Renal pelvis (tissue), 12 donors: ENCODE measurements at places on chromosomes 6 and 20. TPM values are rescaled to one million over a fixed set of nuclear protein-coding genes. Genes with fewer than 3 reads are reported as not detected.

PGC gene
- not detected for polyA plus RNA-seq

- no peak for DNase-seq
Measured at GRCh38 chr6:105874835-105875626, 211.1 kb upstream of the PRDM1 start.

DNA sequence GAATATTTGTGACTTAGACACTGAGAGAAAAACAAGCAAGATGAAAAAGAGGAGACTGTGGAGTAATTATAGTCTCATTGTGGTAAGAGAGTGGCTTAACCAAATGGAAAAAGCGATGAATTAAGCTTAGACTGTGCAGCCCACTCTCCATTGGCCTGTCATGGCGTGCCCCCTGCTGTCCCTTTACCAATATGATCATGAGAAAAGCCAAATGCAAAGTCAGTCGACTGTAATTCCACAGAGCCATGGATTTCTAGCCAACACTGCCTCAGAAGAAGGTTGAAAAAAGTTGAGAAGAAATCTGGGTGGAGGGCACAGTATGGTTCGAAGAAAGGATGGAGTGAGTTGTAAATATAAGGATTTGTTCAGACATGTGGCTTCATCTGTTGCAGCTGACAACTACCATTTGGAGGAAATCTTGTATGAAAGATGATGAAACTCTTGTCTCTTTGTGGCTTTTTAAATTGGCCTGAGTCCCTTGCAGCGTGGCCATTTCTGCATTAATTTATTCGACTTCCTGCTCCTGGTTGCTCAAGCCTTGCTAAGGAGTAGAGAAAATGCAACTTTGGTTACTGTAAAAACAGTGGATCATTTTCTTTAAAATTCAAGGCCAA is 251.4 kb downstream of the DOK5 start:
- DNase-seq: no peak

PDYN gene
- 0.41 TPM for polyA plus RNA-seq

GRCh38 chr20:3934624-3935023 is 45.4 kb downstream of the PANK2 start:
- DNase-seq: no peak

CENPQ gene
- polyA plus RNA-seq: 10.1 TPM

GSTA2 gene
- 0.27 TPM for polyA plus RNA-seq

SRMS gene
- polyA plus RNA-seq: 0.26 TPM

- no peak for DNase-seq
Measured at GRCh38 chr6:105981002-105981887, 104.9 kb upstream of the PRDM1 start.

- no peak for DNase-seq
Measured at GRCh38 chr20:24756292-24757025, 192.6 kb upstream of the CST7 start.

DNA sequence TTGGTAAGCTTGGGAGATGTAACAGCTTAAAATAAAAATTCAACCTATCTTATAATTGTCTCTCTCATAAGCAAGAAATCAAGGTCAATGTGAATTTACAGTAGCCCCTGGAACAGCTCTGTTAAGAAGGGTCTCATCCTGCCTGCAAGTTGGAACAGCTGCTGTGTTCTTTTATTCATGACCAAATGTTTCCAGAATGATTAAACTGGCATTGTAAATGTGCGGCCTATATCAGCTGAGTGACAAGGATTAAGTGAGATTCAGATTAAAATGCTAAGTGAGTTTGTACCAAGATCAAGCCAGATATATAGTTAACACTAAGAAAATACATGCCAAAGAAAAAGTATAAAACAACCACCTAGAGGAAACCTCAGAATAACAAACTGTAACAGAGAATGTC is 45.3 kb upstream of the NRSN1 start:
- no peak for DNase-seq

DNA sequence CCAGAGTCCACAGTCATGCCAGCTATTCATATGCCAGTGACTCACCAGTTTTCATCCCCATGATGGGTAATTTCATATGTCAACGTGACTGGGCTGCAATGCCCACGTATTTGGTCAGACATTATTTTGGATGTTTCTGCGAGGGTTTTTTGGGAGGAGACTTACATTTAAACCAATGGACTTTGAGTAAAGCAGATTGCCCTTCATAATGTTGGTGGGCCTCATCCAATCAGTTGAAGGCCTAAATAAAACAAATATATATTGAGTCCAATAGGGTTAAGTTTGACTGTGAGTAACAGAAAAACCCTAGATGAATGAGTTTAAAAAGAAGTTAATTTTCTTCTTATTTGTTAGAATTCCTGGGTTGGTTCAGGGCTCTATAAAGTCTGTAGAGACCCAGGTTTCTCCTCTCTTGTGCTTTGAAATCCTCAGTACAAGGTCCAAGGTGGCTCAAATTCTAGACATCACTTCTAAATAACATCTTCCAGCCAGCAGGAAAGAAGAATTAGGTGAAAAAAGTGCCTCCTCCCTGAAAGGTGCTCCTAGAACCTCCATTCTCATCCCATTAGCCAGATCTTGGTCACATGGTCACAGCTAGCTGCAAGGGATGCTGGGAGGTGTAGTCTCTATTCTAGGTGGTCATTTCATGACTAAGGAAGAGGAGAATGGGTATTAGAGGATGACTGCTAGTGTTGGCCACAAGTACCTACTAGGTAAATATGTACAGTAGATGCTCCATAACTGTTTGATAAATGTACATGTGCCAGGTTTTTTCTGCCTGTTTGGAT is 16.7 kb upstream of the NEDD9 start:
- DNase-seq: no peak

TMEM217 gene
- polyA plus RNA-seq: 1.6 TPM

PTK6 gene
- 1.7 TPM for polyA plus RNA-seq

B3GAT2 gene
- polyA plus RNA-seq: 1.3 TPM

TUBB1 gene
- polyA plus RNA-seq: 2.5 TPM

TNNC2 gene
- 0.66 TPM for polyA plus RNA-seq

GRCh38 chr6:117976030-117976651 is 69.1 kb downstream of the SLC35F1 start:
- DNase-seq: peak; percentile 58

DNA sequence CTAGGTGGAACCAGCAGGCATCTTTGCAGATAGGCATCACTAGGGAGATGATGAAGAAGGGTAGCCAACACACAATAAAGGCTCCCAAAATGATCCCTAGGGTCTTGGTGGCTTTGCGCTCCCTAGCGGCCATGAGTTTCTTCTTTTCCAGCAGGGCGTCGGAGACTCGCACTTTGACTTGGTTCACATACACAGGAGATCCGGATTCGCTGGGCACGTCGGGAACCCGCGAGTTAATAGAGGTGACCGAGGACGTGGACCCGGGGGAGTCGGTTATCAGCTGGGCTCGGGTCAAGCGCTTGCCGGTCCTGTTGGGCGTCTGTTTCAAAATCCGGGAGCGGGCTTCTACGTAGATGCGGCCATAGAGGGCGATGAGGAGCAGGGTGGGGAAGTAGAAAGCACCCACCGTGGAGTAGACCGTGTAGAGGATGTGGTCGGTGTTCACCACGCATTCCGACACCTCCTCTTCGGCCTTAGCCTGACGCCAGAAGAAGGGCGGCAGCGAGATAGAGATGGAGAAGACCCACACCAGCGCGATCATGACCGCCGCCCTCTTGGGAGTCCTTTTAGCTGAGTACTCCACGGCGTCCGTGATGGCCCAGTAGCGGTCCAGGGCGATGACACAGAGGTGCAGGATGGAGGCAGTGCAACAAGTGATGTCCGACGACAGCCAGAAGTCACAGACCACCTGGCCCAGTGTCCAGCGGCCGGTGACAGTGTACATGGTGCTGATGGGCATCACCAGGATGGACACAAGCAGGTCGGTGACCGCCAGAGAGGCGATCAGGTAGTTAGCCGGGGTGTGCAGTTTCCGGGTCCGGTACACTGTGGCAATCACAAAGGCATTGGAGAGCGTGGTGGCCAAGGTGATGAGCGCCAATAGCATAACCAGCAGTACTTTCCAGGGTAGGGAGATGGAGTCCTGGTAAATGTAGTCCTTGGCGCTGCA is 658 bp downstream of the HTR1B start:
- DNase-seq: no peak

PACRG gene
- 16.1 TPM for polyA plus RNA-seq

LAMA4 gene
- 90.1 TPM for polyA plus RNA-seq

DNA sequence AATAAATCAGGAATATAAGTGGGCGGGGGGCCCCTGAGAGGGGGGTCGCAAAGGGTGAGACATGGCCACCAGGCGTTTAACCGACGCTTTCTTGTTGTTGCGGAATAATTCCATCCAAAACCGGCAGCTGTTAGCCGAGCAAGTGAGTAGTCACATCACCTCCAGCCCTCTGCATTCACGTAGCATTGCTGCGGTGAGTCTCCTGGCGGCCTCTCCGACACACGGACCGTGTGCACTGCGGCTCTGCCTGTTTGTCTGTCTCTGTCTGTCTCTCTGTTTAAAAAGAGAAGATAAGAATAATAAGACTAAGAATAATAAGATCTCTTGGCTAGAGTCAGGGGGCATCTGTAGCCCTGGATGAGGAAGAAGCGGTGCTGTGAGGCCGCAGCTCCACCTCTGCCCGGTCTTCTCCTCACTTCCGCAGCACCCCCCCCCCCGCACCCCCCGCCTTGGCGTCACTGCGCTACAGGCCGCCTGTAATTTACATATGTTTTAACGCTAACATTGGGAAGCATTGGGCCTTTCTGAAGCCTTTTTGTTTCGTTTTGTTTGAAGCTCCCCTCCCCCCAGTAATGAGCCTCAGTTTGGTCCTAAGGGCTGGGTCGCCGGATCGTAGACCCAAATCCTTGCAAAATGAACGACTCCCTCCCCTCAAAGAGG is 993 bp downstream of the STX16 start:
- DNase-seq: peak; percentile 76

DNA sequence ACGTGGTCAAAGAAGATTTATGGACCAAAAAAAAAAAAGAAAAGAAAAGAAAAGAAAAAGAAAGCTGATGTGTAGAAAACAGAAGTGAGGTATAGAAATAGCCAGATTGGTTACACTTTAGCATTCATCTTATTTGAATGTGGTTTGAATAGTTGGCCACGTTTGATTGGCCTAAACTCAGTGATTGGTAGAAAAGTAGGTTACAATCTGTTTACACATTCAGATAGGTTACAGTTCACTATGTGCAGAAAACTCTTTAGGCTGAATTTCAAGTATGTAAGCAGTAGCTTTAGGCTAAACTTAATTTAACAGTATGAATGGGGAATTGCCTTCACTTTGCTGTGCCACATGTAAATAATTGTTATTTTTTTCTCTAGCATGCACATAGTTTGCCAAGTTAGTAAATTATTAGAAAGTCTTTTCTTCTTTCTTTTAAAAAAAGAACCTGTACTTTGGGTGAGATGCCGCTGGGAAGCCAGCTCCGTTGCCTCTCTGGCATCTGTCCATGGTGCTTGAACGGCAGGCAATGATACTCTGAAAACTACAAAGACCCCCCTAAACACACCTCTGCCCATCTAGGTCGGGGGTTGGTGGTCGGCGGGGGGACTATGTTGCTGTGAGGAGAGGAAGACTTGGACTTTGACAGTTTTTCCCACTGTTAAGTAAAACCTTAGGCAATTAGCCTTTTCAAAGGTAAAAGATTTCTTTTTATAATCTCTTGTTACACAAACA is 173.0 kb downstream of the AIG1 start:
- DNase-seq: peak; percentile 10

DNA sequence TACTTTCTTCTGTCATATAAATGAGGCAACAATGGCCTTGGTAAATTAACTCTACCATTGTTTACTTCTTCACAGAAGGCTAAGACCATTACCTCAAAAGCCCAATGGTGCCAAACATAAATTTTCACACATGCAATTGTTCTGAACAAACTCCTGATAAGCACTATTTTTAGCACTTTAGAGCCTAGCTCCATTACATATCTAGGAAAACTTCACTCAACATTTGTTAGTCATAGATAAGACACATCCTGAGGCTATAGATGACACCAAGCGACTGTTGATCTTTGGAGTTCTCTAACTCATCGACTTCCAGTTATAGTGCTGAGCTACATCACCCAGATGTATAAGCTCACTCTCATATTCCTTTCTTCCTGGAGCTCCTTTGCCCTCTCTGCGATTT is 245.9 kb downstream of the EYS start:
- no peak for DNase-seq

GRCh38 chr6:45365036-45365435 is 12.7 kb downstream of the SUPT3H start:
- DNase-seq: no peak

DNA sequence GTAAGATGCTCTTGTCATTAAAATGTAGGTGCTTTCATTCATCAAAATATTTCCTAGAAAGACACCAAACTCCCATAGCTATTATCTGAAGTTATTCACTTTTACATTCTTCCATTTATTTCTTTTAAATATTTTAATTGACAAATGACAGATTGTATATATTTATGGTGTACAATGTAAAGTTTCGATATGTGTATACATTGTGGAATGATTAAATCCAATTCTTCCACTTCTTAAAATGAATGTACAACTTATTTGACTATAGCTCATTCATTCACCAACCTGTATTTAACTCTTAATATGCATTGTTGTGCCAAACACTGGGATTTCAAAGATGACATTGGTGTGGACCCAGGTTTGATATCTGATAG is 41.0 kb downstream of the CCN2 start:
- no peak for DNase-seq

- no peak for DNase-seq
Measured at GRCh38 chr6:3423439-3424184, 33.2 kb downstream of the SLC22A23 start.

- no peak for DNase-seq
Measured at GRCh38 chr6:100704961-100705360, 176.2 kb downstream of the ASCC3 start.

DNA sequence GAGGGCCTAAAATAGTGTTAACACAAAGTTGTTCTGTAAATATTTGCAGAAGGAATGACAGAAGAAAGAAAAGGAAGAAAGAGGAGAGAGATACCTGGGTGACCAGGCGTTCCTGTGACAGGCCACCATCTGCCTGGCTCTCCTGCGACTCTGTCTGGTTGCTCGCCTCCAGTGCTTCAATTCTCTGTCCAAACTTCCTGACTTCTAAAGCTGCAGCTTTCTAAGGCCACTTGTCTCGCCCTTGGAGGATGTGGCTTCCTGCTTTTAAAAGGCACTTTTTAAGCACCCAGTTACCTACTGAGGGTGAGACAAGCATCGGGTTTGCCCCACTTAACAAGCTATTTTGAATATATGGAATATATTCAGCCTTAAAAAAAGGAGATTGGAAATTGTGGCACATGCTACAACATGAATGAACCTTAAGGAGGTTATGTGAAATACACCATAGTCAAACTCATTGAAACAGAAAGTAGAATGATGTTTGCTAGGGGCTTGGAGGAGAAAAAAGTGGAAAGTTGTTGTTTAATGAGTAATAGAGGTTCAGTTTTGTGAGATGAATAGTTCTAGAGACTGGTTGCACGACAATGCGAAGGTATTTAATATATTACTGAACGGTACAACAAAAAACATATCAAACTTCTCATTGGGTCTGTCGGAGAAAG is 32.8 kb downstream of the VIP start:
- DNase-seq: no peak

ZKSCAN3 gene
- polyA plus RNA-seq: 14.8 TPM

GRCh38 chr6:90677440-90677839 is 90.6 kb upstream of the MAP3K7 start:
- DNase-seq: no peak

PROKR2 gene
- not detected for polyA plus RNA-seq

- DNase-seq: peak; percentile 61
Measured at GRCh38 chr20:63475209-63475608, 2.8 kb upstream of the KCNQ2 start.

TMC2 gene
- polyA plus RNA-seq: 0.31 TPM

- DNase-seq: no peak
Measured at GRCh38 chr6:8556370-8557013, 121.1 kb upstream of the SLC35B3 start.
